OCI-LY7 (cell line): ENCODE measurements at places on chromosomes 13 and 19. TPM values are rescaled to one million over a fixed set of nuclear protein-coding genes. Genes with fewer than 3 reads are reported as not detected.

DNA sequence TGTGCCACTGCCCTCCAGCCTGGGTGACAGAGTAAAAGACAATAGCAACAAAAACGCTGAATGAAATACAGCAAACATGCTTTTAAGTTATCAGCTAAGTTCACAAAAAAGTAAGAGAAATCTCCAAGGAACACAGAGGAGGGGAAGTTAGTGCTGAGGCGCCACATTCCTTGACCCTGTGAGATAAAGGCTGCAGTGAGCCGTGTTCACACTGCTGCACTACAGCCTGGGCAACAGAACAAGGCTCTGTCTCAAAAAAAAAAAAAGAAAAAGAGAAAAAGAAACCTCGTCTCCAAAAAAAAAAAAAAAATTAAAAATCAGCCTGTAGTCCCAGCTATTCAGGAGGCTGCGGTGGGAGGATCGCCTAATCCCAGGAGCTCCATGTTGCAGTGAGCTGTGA lies 16.3 kb upstream of the DOCK6 start:
- no peak for DNase-seq

Gene OR4F17
- total RNA-seq = 0.88 TPM in 1 of 2 replicates, not detected in the other

GRCh38 chr19:32123355-32123940 lies 222.0 kb upstream of the ZNF507 start:
- no peak for DNase-seq

DNA sequence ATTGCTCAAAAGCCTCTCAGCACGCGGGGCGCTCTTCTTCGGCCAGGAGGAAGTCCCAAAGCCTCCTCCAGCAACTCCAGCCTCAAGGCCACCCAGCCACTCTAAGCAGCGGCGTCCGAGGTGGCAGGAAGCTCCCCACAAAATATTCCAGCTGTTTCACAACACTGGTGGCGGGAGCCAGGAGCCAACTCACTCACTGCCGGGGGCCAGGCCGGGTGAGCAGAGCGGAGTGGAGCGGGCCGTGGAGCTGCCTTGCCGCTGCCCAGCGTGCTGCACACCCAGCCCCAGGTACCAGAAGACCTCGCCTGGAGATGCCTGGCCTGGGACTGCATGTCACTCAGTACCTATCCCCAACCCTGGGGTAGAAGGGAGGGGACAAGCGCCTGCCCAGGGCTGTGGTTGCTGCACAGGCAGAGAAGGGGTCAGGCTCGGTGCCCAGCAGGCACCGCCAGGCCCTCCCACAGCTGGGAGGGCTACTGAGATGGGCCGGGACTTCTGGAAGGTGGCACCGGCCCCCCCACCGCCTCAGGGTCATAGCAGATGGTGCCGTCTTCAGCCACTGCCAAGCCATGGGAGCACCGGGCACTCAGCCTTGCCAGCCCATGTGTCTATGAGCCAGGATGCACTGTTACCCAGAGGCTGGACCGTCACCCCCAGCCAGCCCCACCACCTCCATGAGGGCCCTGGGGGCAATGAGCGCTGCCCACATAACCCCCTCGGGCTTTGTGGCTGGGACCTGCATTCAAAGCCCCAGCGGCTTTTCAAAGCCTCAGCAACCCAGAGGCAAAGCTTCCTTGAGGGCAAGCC lies 59.2 kb downstream of the MLLT1 start:
- no peak for DNase-seq

DNA sequence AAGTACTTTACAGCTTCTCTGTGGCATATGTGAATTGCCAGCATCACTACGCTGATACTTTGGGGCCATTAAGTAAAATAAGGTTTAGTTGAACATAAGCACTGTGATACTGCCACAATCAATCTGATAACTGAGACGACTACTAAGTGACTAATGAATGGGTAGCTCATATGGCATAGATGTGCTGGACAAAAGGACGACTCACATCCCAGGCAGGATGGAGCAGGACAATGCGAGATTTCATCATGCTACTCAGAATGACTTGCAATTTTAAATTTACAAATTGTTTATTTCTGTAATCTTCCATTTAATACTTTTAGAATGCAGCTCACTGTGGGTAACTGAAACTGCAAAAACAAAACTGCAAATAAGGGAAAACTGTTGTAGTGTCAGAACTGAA lies 13.6 kb downstream of the CCDC122 start:
- no peak for DNase-seq

- DNase-seq = peak; percentile 92
These were observed 3.5 kb upstream of the NAPSA start for GRCh38 chr19:50368649-50369570.

Gene MLLT1
- total RNA-seq = 55.5 and 56.0 TPM in 2 replicates

Gene CASP14
- not detected in 2 replicates for total RNA-seq

- DNase-seq = no peak
These were observed 11.4 kb downstream of the GPR180 start for GRCh38 chr13:94613051-94613450.

DNA sequence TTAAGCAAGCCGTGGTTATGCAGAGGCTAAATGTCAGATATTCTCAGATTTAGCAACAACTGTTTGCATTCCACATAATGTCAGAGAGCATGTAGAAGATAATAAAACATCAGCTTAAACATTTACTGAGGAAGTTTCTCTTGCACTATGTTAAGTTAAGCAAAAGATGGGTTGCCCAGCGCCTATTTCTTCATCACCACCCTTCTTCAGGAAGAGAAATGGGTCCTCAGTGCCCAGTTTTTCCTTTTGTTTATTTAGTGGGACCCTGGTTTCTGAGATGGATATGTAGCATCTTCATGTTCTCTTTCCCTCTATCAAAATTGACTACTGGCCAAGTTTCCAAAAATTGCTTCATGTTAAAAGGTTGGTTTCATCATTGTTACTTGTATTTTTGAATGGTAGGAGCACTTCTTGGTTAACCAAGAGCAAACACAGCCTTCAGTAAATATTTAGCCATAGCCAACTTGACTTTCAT lies 356.8 kb downstream of the RFC3 start:
- DNase-seq = no peak

Gene FUT6
- total RNA-seq = not detected in 2 replicates

GRCh38 chr13:80149736-80150135 lies 191.2 kb downstream of the SPRY2 start:
- no peak for DNase-seq

GRCh38 chr13:37187621-37188020 lies 82.2 kb upstream of the CSNK1A1L start:
- no peak for DNase-seq

Gene FBN3
- not detected in 2 replicates for total RNA-seq

GRCh38 chr13:63396746-63397145 lies 1981.1 kb upstream of the PCDH20 start:
- DNase-seq = no peak

DNA sequence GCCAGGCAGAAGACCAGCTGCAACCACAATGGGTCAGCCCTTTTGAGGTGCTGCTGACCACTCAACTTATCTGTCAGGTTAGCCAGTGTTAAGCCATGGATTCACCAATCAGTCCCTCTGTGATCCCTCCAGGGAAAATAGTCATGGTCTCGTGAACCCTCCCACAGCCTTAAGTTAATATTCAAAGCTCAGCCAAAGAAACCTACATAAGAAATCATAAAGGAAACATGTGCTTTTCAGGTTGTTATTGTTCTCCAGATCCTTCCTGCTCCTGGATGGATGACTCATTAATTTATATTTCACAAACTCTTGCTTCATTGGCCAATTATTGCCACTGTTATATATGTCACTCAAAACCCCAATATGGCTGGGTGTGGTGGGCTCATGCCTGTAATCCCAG lies 161.9 kb downstream of the B3GLCT start:
- DNase-seq = no peak

DNA sequence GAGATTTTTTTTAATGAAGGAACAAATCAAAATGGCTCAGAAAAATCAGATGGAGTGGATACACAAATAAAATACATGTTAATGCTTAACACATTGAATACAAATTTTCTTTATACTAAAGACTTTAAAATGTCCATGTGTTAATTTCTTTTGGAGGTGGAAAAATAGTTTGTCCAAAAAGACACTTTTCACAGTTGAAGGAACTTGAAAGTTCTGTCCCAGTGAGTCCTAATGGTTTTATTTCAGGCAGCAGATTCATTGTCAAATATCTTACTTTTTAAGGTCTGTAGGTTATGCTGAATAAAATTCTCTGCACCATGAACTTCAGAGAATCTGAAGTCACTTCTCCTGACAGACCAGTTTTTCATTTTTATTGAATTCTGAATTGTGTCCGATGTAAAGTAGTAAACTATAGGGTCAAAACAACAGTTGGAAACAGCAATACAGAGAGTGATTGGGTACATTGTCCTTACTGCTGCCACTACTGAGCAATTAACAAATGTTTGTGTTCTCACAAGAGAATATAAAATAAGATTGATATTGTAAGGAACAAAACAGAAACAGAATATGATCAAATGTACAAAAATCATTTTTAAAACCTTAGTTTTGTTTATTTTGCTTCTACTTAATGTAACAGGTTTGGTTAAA lies 1.6 kb downstream of the LPAR6 start:
- no peak for DNase-seq

Gene LPAR2
- 17.5 and 18.4 TPM in 2 replicates for total RNA-seq

DNA sequence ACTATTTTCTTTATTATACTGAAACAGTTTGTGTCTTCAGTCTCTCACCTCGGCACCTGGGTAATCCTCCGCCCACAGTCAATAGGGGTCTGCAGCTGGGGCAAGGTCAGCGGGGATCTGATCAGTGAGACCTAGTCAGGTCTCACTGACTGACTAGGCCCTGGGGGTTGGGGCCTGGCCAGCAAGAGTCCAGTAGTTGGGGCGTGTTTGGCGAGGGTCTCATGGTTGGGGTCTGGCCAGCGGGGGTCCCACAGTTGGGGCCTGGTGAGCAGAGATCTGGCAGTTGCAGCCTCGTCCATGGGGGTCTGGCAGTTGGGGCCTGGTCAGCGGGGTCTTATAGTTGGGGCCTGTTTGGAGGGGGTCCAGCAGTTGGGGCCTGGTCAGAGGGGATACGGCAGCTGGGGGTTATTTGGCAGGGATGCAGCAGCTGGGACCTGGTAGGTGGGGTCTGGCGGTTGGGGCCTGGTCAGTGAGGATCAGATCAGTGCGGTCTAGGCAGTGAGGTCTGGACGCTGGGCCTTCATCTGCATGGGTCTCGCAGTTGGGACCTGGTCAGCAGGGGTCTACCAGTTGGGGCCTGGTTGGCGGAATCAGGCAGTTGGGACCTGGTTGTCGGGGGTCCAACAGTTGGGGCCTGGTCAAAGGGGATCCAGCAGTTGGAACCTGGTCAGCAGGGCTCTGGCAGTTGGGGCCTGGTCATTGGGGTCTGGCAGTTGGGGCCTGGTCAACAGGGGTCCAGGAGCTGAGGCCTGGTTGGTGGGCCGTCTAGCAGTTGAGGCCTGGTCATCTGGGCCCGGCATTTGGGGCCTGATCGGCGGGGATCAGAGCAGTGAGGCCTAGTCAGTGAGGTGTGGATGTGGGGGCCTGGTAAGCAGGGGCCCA lies 61.1 kb upstream of the TPM4 start:
- DNase-seq = no peak

DNA sequence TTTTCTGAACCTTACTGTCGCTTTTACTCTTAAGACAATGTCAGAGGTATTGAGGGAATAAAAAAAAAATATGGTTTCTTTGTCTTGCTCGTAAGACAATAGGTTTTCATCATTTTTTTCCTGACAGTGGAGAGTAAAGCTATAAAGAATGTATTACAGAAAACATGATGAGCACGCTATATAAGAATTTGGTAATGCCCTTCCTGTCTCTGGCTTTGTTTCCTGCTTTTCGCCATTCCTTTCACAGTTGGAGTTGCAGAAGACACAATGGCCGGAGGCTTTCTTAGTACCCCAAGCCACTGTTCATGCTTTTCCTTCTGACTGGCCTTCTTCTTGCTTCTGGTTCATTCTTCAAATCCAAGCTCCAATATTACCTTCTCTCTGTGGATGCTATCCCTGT lies 101.0 kb upstream of the DACH1 start:
- no peak for DNase-seq

DNA sequence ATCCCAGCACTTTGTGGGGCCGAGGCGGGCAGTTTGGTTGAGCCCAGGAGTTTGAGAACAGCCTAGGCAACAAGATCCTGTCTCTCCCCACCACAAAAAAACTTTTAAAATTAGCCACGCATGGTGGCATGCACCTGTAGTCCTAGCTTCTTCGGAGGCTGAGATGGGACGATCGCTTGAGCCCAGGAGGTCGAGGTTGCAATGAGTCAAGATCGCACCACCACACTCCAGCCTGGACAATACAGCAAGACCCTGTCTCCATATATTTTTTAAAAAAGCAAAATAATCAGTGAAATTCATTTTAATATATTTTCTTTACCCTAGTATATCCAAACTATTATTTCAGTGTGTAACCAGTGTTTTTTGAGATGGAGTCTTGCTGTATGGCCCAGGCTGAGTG lies 8.2 kb downstream of the AP2A1 start:
- DNase-seq = no peak

DNA sequence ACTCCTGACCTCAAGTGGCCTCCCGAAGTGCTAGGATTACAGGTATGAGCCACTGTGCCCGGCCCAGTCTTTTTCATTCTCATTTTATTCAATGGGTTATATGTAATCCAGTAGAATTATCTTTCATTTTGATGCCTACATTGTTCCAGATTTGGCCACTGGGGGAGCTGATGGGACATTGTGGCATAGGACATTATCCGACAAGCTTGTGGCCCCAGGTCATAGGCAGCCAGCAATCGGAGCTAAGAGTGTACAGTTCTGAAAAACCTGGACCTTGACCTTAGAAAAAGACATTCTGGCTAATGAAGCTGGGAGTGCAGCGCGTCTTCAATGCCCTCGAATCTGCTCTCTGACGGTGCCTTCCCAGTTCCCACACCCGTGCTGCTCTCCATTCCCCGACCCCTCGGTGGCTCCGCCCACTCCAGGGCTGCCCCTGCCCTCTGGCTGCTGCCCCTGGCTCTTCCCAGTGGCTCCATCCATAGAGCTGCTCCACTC lies 108.7 kb downstream of the TEX29 start:
- peak; percentile 4 for DNase-seq

DNA sequence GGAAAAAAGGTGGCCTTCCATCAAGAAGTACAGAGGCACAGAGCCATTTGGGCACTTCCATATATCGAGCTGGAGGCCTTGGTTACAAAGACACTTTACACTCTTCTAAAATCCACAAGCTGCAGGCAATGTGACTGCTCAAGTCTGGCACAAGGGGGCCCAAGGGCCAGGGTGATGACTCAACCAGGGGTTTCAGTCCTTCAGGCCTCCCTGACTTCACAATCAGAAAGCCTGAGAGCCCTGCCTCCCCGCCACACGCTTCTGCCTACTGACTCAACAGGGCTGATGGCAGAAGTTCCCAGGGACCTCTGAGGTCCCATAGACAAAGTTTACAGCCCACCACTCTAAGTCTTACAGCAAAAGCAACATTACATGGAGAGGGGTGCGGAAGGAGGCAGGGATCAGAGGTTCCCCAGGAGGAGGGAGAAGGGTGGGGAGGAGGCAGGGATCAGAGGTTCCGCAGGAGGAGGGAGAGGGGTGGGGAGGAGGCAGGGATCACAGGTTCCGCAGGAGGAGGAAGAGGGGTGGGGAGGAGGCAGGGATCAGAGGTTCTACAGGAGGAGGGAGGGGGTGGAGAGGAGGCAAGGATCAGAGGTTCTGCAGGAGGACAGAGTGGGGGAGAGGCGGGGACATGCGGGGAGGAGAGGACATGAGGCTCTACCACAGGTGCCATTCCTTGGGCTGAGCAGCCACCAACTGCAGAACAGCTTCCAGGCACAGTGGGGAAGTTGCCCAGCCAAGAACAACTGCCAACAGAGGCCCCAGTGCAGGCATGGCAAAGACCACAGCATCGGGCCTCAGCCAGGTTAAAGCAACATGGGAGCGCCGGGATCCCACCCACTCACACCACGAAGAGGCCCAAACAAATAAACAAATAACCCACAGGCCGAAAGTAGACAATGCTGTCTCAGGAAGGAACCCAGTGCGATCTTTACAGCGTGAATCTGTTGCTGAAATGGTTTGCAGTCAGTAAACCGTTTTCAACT lies 52.0 kb downstream of the SLC7A1 start:
- DNase-seq = no peak
